ENCODE measurements at places on chromosomes 3 and 15.

DNA sequence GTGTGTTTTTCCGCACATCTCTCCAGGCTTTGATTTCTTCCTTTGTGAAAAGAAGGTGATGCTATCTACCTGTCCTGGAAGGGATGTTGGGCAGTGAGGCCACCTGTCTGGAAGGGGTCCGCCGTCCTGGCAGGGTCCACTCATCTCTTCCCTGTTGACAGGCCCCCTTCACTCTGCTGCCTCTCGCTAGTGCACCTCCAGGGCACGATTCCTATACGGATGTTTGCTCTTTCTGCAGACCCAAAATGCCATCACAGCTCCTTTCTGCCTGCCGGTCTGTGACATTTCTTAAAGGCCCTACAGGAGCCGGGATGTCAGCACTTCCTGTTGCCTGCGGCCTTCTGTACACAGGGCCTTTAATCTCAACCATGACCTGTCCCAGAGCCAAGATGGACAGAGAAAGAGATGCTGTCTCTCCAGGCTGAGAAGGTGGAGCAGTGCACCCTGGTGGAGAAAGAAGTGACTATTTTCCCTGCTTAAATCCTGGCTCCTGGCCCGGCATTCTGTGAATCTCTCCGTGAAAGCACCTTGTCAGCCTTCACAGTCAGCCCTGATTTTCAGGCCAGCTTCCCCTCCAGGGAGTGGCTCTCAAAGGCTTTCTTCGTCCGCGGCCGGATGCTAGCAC is 7.4 kb downstream of the FAM3D start:
- DNase-seq: peak; percentile 48

DNA sequence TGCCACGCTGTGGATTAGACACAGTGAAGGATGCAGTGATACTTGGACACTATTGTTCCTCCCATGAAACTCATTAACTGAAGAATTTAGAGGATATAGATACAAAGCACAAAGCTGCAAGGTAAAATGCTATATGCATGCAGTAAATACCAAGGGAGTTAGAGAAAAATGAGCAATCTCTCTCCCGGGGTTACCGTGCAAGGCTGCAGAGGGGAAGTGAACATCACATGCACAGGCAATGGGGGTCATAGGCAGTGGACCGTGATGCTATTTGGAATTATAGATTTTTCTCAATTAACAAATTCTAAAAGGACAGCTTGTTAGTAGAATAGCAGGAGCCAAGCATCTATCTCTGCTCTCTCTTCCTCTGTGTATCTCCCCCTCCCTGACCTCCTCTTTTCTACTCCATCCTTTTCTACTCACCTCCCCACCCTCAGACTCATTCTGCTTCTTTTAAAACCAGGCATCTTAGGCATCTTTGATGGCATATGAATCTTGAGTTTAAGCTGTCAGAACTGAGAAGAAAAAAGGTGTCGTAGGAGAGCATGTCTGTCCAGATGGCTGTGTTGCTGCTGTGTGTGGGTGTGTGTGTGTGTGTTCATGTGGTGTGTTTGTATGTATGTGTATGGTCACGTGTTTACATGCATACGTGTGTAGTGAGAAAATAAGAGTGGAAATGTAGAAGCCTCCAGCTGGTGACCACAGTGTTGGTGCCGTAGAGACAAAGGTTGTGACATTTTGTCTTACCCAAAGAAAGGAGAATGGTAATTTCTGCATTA is 339.0 kb downstream of the EPHB1 start:
- DNase-seq: no peak

- peak; percentile 36 for DNase-seq
Observed at GRCh38 chr3:53805463-53806159, 40.6 kb downstream of the CHDH start.

GRCh38 chr3:179268400-179269051 is 17.6 kb upstream of the KCNMB3 start:
- no peak for DNase-seq

DNA sequence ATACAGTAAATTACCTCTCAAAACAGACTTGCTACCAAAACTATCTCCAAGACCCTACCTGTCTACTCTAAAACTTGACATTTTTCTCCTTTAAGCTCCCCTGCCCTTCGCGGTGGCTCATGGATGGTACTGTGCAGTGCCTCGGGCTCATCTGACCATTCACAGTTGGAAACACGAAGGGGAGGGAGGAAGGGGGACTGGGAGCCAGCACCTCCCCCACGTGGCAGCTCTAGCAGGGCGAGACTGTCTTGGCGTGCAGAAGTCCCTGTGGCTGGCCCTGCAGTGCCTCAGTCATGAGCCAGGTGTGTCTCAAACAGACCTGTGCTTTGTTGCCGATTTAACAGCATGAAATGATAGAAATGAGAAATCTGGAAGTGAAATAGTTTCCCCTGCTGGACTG is 372.0 kb downstream of the GABRG3 start:
- no peak for DNase-seq

DNA sequence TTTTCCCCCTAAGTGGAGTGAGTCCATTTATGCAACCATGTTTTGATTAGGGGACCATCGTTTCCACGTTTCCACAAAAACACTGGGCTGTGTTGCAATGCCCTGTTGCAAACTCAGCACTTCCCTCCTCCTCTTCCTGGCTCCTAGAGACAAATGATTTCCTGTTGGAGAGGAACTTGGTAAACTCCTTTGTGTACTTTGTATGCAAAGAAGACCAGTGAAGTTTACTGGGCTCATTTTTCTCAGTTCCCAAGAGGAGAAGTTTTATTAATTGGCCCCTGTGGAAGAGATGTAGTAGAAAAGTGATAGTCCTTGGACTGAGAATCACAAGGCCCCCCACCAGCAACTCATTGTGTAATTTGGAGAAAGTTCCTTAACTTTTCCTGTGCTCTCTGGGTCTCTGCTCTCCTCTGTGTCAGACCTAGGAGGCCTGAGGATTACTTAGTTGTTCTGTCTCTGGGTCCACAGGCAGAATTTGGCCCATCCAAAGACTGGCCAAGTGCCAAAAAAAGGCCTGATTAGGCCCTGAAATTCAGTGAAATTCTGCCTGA is 95.0 kb downstream of the ATG7 start:
- no peak for DNase-seq

GRCh38 chr15:34259566-34259965 is 34.8 kb downstream of the EMC4 start:
- DNase-seq: no peak

DNA sequence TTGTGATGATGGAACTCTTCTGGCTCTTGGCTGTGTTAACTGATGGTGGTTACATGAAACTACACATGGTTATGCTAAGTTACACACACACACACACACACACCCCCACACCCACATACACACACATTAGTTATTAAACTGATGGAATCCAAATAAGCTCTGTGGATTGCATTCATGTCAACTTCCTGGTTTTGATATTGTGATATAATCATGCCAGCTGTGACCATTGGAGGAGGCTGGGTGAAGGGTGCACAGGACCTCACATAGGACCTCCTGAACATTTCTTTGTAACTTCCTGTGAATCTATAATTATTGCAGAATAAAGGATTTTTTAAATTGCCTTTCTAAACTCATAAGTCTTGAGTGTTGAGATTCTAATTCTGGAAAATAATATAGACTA is 58.9 kb upstream of the LIMD1 start:
- no peak for DNase-seq
